ENCODE measurements at places on chromosomes 5 and 9. TPM values are rescaled to one million over a fixed set of nuclear protein-coding genes. Genes with fewer than 3 reads are reported as not detected.

GRCh38 chr5:9820691-9821449, 190.7 kb upstream of the TAS2R1 start:
- H3K36me3 ChIP-seq, result no peaks in the 10 kb centered on the region
- H3K4me3 ChIP-seq, result no peak overlapping the region
- DNase-seq, result no peak

DNA sequence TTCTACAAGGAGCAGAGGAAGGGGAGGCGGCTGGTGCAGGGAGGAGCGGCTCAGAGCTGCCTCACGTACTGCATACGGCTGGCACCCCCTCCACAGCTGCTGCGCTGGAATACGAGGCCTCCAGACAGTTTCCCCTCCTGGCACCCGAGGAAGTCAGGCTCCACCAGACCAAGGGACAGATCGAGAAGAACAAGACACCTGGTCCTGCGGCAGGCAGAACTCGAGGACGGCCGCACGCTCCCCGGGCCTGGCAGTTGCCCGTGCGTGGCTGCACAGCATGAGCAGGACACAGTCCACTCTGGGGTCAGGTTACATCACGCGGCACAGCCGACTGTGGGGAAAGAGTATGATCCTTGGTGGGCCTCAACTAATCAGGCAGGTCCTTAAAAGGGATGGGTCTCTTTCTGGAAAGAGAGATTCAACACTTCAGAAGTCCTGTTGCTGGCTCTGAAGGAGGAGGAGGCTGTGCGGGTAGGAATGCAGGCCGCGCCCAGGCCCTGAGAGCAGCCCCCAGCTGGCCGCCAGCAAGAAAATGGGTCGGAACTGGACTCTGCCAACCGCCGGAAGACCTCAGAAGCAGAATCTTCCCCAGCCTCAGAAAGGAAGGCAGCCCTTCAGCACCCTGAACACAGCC, 11.6 kb downstream of the UBAC1 start:
- no peak for DNase-seq
- peaks cover 19% of the 10 kb centered on the region for H3K36me3 ChIP-seq
- H3K4me3 ChIP-seq, result no peak overlapping the region
- H3K4me1 ChIP-seq, result no peaks in the 10 kb centered on the region
- no peaks in the 10 kb centered on the region for H3K27me3 ChIP-seq
- no peak overlapping the region for H3K27ac ChIP-seq

SLC22A5 gene
- 3.7 TPM for total RNA-seq

WNT8A gene
- total RNA-seq, result not detected

SLC25A48 gene
- total RNA-seq, result not detected

SPATA24 gene
- total RNA-seq, result 4.0 TPM

DNA sequence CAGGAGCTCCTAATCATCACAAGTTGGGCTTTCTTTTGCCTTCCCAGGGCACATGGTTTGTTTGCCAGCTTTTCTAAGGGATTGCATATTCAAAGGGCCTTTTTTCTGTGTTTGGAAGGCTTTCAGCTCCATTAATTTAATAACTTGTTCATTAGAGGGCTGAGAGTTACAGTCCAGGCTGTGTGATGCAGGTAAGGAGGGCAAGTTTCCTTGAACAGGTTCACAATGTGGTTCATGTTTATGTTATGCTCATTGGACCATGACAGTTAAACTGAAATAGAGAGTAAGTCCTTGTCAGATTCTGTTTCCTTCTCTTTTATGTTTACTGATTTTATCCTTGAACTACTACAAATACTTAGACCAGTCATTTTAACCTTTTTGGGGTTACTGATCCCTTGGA, 174.4 kb downstream of the MARCHF11 start:
- no peak overlapping the region for H3K4me3 ChIP-seq
- H3K4me1 ChIP-seq, result no peaks in the 10 kb centered on the region
- H3K27ac ChIP-seq, result no peak overlapping the region

GRCh38 chr5:174729075-174729680, 4.8 kb downstream of the MSX2 start:
- no peak overlapping the region for H3K27ac ChIP-seq
- no peak overlapping the region for H3K4me3 ChIP-seq
- peaks cover 97% of the 10 kb centered on the region for H3K27me3 ChIP-seq
- H3K36me3 ChIP-seq, result no peaks in the 10 kb centered on the region
- DNase-seq, result no peak

- no peaks in the 10 kb centered on the region for H3K27me3 ChIP-seq
- no peaks in the 10 kb centered on the region for H3K36me3 ChIP-seq
- H3K4me3 ChIP-seq, result peak overlapping the region; percentile 48
- H3K4me1 ChIP-seq, result peaks cover 44% of the 10 kb centered on the region
Observed at GRCh38 chr5:40578501-40579451, 100.9 kb upstream of the PTGER4 start.

- H3K27ac ChIP-seq, result no peak overlapping the region
- H3K27me3 ChIP-seq, result no peaks in the 10 kb centered on the region
- H3K36me3 ChIP-seq, result no peaks in the 10 kb centered on the region
- DNase-seq, result no peak
- peaks cover 39% of the 10 kb centered on the region for H3K4me1 ChIP-seq
Observed at GRCh38 chr9:93595461-93595860, 19.1 kb downstream of the PHF2 start.

NUTM2G gene
- not detected for total RNA-seq

- no peak overlapping the region for H3K27ac ChIP-seq
- H3K4me3 ChIP-seq, result no peak overlapping the region
- H3K36me3 ChIP-seq, result no peaks in the 10 kb centered on the region
- no peak for DNase-seq
- H3K4me1 ChIP-seq, result no peaks in the 10 kb centered on the region
- H3K27me3 ChIP-seq, result peaks cover 13% of the 10 kb centered on the region
Observed at GRCh38 chr5:179322071-179323025, 22.9 kb downstream of the ADAMTS2 start.
